Putamen (tissue), 1 donor: ENCODE measurements at places on chromosomes 12 and 14.
A peak's percentile ranks its signal among the peaks of the same experiment; 100 is the strongest.

GRCh38 chr12:122533856-122534255, 6.8 kb downstream of the KNTC1 start:
- DNase-seq = no peak

DNA sequence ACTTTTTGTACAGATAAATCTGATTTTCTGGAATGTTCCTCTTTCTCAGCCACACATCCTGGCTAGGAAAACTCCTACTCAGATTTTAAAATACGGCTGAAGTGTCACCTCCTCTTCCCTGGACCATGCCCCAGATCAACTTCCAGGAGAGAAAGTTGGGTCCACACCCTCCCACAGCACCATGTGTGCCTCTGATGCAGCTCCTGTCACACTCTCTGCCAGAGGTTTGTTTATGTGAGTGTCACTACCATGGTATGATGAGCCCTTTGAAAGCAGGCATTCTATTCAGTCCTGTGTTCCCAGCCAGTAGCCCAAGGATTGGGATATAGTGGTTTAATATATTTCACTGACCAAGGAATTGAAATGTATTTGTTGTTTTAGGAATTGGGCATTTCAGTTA, 287.2 kb upstream of the ATP2B1 start:
- DNase-seq = no peak

GRCh38 chr14:74915426-74915825, 7.6 kb downstream of the RPS6KL1 start:
- DNase-seq = no peak

DNA sequence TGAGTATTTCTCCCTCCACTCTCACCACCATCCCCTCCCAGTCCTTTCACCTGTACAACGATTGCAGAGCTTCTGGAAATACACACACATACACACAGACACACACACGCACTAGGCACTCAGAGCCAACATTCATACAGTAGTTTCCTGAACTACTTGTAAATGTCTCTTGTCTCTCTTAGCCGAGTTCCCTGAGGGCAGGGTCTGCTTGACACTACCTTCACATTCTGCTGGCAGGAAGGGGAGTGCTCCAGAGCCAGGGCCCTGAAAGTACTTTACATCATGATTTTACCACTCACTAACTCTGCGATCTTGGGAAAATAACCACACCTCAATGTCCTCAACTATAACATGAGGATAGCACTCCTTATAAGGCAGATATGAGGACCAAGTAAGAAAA, 82.7 kb downstream of the GAS2L3 start:
- no peak for DNase-seq

GRCh38 chr12:124837958-124838803, 25.5 kb downstream of the SCARB1 start:
- DNase-seq = peak; percentile 81

DNA sequence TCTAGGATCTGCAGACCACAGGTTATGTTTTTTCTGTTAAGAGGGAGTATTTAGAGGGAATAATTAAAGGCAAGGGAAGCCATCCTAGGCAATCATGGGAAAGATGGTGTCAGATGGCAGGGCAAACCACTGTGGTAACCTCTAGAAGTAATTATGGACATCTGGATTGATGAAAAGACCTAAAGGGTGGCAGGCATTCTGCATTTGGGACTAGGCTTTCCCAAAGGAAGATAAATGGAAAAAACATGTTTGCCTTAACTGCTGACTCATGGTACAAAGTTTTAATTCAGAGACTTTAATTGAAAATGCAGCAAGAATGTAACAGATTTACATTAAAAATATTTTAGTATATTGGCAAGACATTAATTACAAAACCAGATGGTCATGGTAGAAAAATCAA, 88.1 kb downstream of the TMEM30B start:
- no peak for DNase-seq

- DNase-seq = no peak
Observed at GRCh38 chr12:5861416-5861815, 83.6 kb downstream of the ANO2 start.

DNA sequence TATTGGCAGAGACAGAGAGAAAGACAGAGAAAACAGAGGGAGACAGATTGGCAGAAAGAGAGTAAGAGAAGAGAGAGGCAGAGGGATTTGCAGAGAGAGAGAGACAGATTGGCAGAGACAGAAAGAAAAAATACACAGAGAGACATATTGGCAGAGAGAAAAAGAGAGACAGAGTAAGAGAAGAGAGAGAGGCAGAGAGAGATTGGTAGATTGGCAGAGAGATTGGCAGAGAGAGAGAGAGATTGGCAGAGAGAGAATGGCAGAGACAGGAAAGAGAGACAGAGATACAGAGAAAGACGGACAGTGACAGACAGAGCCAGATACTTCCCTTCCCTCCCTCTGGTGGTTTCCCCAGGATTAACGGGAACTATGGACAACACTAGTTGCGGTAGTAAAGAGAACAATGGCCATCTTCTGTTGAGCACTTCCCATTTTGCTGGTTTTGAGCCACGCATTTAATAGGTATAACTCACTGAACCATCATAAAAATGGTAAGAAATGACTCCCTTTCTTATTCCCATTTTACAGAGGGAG, 2.6 kb upstream of the NOS1 start:
- DNase-seq = no peak

DNA sequence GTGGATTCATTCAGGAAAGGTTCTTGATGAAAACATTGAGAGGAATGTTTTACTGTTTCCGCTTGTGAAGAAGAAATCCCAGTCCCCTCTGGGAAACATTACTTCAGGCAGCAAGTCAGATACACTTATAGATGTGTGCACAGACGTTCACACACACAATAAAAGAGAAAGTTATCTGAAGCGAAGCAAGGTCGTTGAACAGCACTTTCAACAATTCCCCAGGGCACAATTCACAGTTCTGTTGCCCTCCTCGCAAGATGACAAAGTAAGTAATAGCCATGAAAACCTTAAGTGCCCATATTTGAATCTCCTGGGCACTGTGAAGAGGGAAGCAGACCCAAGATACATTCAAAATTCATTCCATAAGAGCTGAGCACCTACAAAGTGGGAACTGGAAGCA, 156.6 kb upstream of the CAND1 start:
- no peak for DNase-seq

- DNase-seq = no peak
Observed at GRCh38 chr12:47811581-47812484, 7.9 kb downstream of the HDAC7 start.

GRCh38 chr12:116719731-116720528, 17.9 kb downstream of the SPRING1 start:
- no peak for DNase-seq

DNA sequence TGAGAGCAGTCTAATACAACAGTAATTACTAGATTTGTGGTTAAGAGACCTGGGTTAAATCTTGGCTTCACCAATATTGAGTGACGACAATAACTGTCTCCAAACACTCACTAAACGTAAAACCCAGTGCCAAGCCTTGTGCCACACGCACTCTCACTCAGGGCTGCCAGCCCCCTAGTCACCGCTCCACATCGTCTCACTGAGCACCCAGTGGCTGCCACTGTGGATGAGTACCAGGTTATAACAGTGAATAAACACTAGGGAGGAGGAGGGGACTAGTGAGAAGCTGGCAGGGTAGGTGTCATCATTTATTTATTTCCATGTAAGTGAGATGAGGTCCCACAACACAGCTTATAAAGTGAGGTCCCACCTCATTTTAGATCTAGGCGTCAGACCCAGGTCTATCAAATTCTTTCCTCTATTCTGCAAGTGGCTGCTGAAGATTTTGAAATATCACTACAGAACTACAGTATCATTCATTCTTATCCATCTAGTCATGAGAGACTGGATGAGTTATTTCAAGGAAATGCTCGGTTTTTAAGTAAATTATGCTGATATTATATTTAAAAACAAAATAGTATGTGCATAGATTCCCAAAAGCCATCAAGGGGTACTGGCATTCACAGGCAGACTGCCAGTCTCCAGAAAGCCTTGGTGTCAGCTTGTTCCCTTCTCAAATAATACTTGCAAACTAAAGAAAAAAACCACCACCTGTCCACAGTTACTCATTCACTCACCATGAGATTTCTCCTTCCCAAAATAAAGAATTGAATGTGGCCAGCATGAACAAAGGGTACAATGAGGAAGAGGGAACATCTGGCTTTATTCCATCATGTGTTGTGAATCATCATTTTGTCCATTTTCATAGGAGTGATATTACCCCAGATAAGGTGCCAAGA, 84.0 kb downstream of the PTPN21 start:
- no peak for DNase-seq

- no peak for DNase-seq
Observed at GRCh38 chr14:71348394-71348793, 441.1 kb downstream of the PCNX1 start.

DNA sequence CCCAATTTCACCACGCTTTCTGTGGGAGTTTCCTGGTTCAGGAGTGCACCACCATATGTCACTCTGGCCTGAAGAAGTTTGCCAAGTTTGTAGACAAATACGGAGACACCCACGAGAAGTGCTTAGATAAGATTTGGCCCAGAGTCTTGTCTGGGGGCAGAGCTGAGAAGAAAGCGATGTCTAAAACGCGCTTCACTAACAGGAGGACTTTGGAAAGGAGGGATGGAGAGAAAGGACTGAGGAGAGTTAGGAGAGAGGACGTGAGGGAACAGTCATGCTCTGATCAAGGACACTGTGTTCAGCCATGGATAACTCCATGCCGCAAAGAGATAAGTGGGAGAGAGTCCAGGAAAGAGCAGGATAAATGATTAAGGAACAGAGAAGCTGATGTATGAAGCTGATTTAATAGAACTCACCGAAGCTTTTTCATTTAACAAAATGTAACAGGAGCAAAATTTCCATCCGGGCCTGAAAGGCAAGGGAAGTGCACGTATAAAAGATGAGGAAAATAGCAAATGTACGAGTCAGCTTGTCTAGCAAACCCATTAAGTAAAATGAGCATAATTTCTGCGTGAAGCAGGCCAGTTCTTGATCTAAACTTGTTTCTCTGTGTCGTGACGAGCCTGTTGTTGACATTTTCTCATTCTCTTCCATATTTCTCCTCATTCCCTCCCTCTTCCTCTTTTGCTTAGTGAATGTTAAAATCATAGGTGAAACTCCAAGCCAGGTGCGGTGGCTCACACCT, 23.4 kb upstream of the MAP3K9 start:
- DNase-seq = no peak

DNA sequence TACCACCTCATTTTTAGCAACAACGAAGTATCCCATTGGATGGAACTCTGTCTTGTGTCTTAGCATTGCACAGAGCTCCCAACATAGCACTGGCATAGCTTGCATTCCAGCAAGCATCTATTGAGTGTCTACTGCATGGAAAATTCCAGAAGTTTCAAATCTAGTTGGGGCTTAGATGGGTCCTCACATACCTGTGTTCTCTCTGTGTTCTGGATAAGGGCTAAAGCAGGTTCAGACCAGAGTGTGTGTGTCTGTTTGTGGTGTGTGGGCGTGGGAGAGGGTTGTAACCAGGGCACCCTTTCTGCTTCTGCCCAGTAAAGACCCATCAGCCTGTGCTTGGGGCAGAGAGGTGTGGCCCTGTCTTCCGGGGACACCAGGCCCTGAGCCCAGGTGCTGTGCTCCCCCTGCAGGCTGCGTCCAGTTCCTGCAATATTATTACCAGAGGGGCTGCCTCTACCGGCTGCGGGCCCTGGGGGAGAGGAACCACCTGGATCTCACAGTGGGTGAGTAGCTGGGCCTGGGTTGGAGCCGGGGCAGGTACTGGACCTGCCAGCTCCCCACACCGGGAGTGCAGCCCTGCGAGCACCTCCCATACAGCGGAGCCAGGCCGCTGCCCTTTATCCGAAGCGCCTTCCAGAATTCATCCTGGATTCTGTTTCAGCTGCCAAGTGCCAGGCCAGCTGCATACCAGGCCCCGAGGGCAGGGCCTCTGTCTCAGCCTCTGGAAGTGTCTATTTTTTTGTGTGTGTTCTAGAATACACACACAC, 20.3 kb downstream of the RHOF start:
- DNase-seq = no peak

- no peak for DNase-seq
Observed at GRCh38 chr12:6420364-6420763, 24.4 kb upstream of the CD27 start.

DNA sequence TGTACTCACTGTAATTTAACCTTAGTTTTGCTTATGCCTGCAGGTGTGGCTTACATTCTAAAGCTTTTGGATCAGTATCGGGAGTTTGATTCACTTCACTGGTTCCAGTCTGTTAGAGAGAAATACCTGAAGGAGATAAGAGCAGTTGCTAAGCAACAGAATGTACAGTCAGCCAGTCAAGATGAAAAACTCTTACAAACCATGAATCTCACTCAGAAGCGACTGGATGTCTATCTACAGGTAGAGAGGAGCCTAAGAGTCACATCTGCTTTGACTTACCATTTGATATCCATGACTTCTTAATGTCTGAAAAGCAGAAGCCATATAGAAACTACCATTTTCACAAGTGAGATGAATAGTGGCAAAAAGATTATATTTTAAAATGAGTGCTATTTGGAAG, 56.5 kb downstream of the WASHC4 start:
- DNase-seq = no peak

DNA sequence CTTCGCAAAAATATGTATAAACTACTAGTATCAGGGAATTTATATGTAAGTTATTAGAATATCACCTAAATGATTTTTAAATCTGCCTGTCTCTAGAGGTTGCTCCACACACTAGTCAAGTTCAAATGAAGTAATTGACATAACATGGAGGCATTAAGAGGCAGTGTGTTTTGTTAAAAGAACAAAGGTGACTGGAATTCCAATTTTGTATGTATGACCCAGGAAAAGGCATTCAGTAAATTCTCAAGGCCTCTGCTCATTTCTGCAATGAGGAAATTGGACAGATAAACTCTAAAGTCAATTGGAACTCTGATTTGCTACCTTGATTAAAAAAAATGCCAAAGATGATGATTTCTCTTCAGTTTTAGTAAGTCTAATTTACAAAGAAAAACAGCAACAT, 117.1 kb downstream of the NAV3 start:
- DNase-seq = no peak
